ENCODE measurements at places on chromosomes 5 and 9.
A peak's percentile ranks its signal among the peaks of the same experiment; 100 is the strongest.

- DNase-seq = no peak
Observed at GRCh38 chr5:173327948-173328843, at the start of gene STC2. STC2 (minus strand) TSS chr5:173328414; CDS start chr5:173328193, 221 bp downstream.

- no peak for DNase-seq
Observed at GRCh38 chr5:68662804-68663307, 431.0 kb upstream of the SLC30A5 start.

- no peak for DNase-seq
Observed at GRCh38 chr5:10726179-10726912, 34.7 kb downstream of the DAP start.

- peak; percentile 70 for DNase-seq
Observed at GRCh38 chr5:154221371-154221896, 30.9 kb downstream of the GALNT10 start.

Data from CD4-positive, alpha-beta T cell treated with Interleukin-15 for 4 hours (primary cell).